HAP-1 (cell line): ENCODE measurements at places on chromosomes 1 and 21.
A peak's percentile ranks its signal among the peaks of the same experiment; 100 is the strongest.

- no peak for DNase-seq
Observed at GRCh38 chr1:41045740-41046139, 24.2 kb upstream of the SLFNL1 start.

DNA sequence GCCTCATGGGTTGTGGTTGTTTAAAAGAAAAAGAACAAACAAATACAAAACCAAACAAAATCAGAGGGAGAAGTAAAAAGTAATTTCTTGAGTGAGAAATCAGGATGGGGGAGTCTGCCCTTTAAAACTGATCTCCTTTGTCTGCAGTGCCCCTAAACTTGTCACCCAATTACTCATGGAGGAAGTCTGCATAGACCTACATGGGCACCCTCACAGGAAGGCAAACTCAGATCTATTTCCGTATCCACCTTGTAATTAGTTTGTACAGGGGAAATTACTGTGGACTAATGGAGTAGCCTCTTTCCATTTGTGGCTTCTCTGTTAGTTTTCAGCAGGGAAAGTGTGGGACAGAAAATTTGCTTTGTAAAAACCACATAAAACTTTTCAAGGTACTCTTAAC lies 600.4 kb downstream of the ADGRL2 start:
- DNase-seq = no peak

GRCh38 chr21:31142600-31142999 lies 104.3 kb upstream of the KRTAP19-8 start:
- DNase-seq = no peak

DNA sequence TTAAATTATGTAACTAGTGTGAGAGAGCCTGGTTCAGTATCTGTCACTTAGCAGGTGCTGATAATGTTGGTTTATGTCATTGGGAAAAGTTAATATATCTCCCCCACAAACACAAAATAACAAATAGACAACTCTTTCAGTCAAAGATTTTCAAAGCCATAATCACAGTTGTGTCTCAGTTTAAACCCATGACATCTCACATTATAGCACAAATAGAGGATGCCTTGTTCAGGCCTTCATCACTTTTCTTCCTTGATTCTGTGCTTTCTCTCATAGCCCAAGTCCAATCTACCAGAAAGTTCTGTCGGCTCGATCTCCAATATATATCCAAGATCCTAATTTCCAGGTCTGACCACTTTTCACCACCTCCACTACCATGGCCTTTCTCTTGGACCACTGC lies 6.2 kb upstream of the EPS15 start:
- DNase-seq = no peak

DNA sequence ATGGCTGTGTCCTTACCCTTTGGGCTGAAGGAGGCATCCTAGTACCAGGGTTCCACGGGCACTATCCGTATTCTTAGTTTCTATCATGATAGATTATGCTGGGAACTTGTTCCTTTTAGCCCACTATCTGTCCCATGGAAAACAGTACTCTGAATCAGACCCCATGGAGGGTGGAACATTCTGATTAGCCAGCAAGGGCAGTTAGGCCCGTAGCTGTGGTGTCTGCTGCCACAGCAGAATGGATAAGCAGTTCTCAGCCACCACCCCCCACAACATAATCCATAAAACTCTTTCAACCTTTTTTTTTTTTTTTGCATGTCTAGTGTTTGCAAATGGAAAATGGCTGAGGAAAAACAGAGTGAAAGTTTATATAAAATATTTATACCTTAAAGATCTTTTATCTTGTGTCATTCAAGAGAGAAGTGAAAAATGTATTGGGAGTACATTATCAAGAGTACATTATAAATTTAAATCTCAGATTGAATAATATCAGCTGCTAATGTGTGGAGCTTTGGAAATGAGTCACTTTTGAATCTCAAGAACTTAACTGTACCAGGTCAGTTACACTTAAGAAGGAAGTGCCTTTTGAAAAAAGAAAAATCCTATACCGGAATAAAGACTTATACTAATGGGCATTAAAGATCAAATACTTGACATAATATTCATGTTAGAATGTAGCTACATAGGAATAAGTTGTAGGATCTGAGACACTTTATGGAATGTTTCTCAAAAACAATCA lies 80.3 kb downstream of the NFIA start:
- DNase-seq = no peak

GRCh38 chr21:41663805-41664788 lies 102.8 kb downstream of the RIPK4 start:
- DNase-seq = no peak

DNA sequence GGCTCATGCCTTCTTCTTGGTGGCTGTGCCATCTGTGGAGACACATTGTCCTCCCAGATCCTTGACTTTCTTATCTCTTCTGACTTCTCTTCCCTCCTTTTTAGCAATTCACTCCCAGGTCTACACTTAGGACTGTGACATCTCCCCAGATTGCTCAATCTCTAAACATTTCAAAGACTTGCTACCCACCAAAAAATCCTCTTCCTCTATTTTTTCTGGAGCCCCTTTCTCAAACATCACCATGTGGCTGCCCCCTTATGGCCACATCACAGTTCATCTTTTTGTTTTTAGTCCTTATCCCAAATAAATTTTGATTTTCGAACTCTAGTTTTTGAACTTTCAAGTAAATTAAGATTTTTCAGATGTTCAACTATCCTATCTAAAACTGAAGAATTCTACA lies 148.6 kb upstream of the HOOK1 start:
- DNase-seq = no peak

DNA sequence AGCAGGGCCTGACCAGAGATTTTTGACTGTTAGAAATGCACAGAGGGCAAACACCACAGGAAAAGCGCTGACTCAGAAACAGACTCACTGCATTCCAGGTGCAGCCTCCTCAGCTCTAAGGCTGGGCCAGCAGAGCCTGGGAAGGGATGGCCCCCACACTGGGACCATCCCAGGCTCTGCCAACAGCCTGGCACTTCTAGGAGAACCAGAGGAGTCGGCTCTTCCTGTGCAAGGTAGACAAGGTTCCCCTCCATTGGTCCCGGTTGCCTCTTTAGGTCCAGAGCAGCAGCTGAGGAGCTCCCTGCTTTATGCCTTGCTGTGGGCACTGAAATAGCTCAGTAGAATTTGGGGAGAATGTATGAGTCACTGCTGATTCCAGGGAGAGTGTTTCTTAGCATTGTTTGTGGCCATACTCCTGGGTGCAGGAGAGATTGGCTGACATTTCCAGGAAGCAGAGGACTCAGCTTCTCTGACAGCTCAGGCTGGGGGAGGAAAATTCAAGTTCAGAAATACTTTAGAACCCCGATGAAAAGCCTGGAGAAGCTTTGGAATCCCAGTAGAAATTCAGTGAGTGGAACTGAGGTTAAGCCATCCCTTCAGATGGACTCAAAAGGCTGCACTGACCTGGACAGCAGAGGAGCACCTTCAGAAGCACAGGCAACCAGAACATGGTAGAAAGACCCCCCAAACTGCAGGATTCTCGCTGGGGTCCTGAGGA lies 19.7 kb downstream of the PRAMEF1 start:
- no peak for DNase-seq

DNA sequence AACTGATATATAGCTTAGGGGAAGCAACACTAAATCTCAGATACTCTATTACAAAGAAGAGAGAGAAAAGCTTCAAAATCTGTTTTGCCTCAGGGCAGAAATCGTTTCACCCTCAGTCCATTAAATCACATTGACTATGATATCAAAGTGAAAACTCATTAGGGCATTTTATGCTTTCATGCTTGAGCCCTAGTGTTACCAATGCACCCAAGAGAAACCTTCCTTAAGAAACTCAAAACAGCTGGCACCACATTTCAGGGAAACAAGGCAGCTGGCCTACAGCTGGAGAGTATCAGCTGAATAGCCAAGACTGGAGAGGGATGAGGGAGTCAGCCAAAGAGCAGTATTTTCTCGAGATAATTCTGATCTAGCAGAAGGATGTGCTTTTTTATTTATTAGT lies 14.9 kb downstream of the COLGALT2 start:
- peak; percentile 24 for DNase-seq

- DNase-seq = peak; percentile 45
Observed at GRCh38 chr1:234214129-234214910, 158.9 kb upstream of the COA6 start.

DNA sequence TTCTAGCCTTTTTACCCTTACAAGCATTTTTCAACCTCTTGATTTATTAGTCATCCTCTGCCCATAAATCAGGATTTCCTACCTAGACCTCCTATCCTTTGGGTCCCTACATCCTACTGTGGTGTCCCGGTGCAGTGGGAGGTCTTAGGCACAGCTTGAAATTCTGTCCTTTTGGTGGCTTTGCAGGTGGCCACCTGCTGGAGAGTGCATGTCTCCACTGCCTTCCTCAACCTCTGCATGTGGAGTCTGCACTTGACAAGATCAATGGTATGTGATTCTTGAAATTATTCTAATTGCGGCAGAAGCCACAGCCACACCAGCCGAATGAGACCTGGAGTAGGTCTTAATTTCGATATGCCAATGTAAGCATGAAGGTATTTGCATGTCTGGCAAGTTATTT lies 11.4 kb upstream of the KCNA3 start:
- DNase-seq = no peak

- DNase-seq = no peak
Observed at GRCh38 chr1:26788515-26788785, 700 bp downstream of the PIGV start.

- DNase-seq = no peak
Observed at GRCh38 chr1:41655632-41656031, 171.1 kb upstream of the EDN2 start.

GRCh38 chr1:164504749-164505148 lies 54.2 kb upstream of the PBX1 start:
- no peak for DNase-seq

GRCh38 chr21:46295177-46295770 lies 9.1 kb downstream of the YBEY start:
- no peak for DNase-seq

DNA sequence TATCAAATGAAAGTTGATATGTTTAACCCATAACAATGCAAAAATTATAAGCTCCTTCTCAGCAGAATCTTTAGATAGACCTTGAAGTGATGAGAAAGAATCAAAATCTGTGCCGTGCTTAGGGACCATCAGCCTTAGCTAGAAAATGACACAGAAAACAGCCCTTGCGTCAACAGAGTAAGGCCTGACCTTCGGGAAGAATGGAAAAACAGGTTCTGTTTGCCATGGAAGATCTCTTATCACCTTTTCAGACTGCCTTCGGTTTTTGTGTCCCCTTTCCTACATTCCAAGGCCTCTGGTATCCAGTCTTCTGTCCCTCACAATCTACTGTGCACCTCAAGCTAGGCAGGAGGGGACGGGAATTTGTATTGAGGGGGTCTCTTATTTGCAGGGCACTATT lies 37.6 kb upstream of the DPT start:
- DNase-seq = no peak

GRCh38 chr1:177945943-177946650 lies 23.8 kb downstream of the SEC16B start:
- DNase-seq = peak; percentile 65

GRCh38 chr1:243250102-243250501 lies 5.0 kb downstream of the CEP170 start:
- DNase-seq = no peak

DNA sequence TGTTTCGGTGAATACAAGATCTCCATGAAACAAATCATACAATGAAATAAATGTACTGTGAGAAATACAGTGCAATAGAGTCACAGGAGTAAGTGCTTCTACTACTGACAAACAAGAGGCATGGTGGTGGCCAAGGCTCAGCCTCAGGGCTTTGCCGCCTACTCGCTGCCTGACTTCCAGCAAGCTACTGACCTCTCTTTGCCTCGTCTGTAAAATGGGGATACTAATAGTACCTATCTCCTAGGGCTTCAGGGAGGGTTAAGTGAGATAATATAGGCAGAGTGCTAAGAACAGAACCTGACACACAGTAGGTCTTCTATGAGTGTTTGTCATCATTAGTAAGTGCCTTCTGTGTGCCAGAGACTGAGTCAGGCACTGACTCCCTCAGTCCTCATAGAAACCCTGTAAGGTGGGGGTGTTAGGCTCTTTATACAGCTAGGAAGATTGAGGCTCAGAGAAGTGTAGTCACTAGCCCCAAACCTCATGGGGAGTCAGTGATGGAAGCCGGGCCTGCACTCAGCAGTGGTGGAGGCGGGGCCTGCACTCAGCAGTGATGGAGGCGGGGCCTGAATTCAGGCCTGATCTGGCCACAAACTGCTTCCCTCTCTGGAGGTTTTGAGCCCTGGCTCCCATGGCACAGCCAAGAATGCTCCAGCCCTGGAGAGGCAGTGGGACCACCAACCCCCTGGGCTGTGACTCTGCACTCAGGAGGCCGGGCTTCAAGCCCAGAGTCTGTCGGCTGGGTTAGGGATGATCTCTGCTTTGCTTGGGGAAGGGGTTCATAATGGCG lies 6.8 kb downstream of the BSND start:
- peak; percentile 28 for DNase-seq

- DNase-seq = no peak
Observed at GRCh38 chr1:1211541-1212441, 2.2 kb downstream of the TNFRSF4 start.

GRCh38 chr1:214439352-214440119 lies 111.9 kb downstream of the PTPN14 start:
- peak; percentile 45 for DNase-seq

GRCh38 chr1:229835226-229835625 lies 209.2 kb downstream of the URB2 start:
- no peak for DNase-seq

DNA sequence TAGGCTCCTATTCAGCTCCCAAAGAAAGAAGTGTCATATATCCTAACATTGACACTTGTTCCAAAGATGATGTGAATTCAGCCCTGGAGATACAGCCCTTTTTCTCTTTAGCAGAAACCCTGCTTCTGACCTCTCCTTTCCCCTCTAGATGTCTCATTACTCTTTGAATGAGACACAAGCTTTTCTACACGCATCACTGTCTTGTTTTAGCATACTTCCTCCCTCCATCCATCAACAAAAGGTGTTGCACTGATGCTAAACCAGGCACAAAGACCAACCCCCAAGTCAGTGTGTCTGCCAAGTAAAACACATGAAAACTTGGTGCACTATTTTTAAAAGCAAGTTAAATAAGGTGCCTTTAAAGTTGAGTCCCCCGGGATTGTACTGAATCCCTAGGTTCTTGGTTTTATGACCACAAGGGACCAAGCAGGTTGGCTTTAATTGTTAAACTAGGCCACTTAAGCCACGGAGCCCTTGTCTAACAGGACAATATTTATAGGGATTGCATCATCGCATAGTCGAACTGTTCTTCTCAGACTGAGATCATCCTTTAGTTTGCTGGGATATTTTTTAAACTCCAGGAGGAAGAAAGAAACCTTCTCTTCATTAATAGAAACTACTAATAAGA lies 101.0 kb upstream of the GUCA2B start:
- no peak for DNase-seq

DNA sequence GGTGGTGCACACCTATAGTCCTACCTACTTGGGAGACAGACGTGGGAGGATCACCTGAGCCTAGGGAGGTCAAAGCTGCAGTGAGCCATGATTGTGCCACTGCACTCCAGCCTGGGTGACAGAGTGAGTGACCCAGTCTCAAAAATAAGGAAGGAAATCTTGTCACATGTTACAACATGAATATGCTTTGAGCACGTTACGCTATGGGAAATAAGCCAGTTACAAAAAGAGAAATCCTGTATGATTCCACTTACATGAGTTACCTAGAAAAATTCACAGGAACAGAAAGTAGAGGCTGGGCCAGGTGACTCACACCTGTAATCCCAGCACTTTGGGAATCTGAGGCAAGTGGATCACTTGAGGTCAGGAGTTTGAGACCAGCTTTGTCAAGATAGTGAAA lies 6.7 kb upstream of the PADI6 start:
- no peak for DNase-seq
